ENCODE measurements at places on chromosomes 5 and 9.

DNA sequence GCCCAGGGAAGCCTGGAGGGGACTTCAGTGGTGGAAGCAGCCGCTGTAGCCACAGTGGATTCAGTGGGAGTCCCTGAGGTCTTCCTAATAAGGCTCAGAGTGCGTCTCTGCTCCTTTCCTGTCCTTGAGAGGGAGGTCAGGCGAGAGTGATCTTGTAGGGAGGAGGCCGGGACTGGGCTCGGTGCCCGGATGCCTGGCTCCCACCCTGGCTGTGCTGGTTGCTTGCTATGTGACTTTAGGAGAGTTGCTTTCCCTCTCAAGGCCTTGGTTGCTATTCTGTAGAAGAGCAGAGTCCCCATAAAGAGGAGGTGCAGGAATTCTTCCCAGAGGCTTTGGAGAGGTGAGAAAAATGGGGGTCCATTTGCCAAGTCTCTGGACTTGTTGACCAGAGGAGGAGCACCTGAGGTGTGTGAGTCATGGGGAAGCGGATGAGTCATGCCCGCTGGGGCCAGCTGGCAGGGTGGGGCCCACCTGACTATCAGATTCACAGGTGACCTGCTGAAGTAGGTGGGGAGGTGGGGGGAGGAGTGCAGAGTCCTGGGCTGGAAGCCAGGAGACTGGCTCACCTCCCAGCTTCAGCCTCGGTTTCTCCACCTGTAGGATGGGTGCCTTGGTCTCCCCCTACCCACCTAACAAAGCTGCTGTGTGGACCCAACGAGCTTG, 13.8 kb downstream of the GSN start:
- no peak for DNase-seq

GRCh38 chr9:71781391-71781790, 13.1 kb upstream of the CEMIP2 start:
- no peak for DNase-seq

DNA sequence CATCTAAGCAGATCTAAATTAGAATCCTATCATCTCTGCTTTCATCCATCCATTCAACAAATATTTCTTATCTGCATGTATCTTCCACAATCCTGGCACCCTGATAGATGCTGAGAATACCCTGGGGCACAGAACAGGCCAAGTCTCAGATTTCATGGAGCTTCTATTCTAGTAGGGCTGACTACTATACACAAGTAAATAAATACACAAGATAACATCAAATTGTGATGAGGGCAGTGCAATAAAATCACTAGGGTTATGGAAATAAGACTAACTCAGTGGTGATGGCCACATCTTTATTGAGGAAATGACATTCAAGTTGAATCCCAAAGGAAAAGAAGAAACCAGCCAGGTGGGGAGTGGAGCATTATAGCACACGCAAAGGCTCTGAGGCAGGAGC, 138.4 kb upstream of the GLRA1 start:
- no peak for DNase-seq

DNA sequence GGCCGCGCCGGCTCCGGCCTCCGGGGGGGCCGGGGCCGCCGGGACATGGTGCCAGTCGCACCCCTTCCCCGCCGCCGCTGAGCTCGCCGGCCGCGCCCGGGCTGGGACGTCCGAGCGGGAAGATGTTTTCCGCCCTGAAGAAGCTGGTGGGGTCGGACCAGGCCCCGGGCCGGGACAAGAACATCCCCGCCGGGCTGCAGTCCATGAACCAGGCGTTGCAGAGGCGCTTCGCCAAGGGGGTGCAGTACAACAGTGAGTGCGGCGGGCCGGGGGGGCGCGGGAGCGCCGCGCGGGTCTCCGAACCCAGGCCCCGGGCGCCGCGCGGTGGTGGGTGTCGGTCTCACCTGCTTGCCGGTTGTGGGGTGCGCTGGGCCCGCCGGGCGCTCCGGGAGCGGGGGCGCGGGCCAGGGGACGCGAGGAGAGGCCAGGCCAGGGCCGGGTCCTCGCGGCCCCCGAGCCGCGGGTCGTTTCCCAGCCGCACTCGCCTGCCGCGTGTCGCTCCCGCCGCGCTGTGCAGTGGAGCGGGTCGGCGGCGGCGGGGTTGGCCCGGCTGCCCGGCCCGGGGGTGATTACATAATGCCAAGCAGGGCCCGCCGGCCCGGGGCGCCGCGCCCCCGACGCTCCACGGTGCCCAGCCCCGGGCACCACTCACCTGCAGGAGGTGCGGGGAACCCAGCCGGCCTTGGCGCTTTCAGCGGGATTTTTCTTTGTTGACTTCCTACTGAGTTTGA, 492 bp downstream of the RABL6 start:
- peak; percentile 12 for DNase-seq

DNA sequence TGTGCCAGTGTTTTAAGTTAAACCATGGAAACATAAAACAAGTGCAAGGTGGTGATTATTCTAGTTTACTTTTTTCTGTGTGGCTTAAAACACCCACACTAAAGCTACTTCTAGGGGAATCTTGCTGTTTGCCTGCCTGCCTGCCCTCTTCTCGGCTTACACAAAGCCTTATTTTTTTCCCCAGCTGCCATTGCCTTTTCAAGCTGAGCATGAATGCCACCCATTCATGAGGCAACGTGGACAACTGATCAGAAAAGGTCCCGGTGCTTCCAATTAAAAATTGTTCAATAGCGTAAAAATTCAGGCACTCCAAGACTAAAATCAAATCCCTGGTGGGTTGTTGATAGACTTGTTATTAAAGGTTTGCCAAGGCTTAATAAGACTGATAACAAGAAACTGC, 401.4 kb downstream of the TMEM161B start:
- DNase-seq, result no peak

DNA sequence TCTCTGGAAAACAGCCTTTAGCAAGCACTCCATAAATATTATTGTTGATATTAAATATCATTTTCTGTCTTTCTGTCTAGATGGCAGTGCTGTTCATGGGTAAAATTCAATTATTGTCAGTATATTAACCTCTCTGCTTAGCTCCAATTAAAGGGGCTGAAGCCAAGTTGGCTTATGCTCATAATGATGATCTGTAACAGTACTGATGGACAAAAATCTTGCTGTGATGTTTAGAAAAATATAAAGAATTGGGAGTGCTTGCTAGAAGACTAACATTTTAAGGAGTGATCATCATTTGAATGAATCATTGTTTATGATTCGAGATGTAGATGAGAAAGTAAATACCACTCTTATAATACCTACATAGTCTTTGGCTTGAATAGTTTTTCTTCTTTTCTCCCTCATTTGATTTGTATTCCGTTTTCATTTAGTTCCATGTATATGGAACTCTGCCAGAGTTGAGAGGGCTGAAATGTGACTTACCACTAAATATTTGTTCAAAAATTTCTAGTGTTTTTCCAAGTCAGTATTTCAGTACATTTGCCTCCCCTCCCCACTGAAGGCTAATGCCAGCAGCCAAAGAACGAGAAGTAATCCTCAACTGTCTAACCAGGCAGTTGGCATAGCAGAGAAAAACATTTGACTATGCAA, 538.3 kb downstream of the CSNK1G3 start:
- no peak for DNase-seq

- DNase-seq, result no peak
Observed at GRCh38 chr9:74348777-74349176, 148.4 kb upstream of the RORB start.

GRCh38 chr9:31325778-31326177, 1058.7 kb upstream of the ACO1 start:
- DNase-seq, result no peak

GRCh38 chr9:95447660-95448420, 68.9 kb downstream of the PTCH1 start:
- DNase-seq, result no peak

DNA sequence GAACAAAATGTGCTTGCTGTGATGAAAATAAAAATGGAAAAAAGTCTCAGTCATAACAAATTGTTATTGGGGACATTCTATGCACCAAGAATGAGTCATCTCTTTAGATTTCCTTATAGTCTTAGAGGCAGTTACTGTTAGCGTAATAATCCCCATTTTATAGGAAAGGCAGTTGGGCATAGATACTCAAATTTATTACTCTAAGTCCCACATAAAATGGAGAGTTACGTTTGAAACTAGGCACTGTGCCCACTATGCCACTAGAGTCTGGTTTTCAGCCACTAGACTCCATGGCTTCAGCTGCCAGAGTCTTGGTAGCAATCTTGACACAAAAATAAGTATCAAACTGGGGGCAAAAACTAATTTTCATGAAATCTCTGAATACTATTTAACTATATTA, 317.9 kb upstream of the MEF2C start:
- no peak for DNase-seq

DNA sequence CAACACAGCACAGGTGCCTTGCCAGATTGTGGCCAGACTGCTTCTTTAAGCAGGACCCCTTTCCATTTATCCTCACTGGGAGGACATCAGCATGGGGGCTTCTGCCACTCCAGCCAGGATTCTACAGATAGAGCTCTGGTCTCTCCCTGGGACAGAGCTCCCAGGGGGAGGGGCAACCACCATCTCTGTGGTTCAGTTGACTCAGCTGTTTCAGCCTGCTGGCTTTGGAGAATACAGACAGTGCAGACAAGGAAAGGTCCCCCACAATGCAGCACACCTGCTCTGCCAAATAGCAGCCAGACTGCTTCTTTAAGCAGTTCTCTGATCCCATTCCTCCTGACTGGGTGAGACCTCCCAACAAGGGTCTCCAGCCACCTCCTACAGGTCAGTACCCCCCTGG, 132.8 kb downstream of the OR2K2 start:
- no peak for DNase-seq

GRCh38 chr5:36417668-36418067, 116.0 kb upstream of the RANBP3L start:
- DNase-seq, result no peak

GRCh38 chr5:78638423-78638822, 10.1 kb downstream of the LHFPL2 start:
- DNase-seq, result no peak

GRCh38 chr9:36163049-36163785, 6.0 kb upstream of the CCIN start:
- DNase-seq, result no peak

- DNase-seq, result no peak
Observed at GRCh38 chr5:145540375-145540774, 294.8 kb downstream of the PRELID2 start.

- no peak for DNase-seq
Observed at GRCh38 chr9:109990541-109990940, 210.5 kb downstream of the PALM2AKAP2 start.

DNA sequence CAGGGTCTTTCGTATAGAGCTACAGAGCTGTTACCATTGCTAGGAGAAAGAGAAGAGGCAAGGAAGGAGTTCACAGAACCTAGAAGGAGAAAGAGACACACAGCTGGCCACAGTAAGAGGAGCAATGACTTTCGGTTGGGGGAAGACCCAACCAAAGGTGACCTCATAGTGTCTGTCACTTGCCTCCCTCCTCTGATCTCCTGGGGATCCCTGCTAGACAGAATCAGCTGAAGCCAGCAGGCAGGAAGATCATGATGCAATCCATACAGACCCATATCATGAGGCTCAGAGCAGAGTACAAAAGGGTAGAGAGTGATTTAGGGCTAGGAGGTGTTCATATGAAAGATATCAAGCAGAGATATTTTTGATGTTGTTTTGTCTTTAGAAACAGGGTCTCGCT, 26.0 kb upstream of the EPB41L4B start:
- no peak for DNase-seq

GRCh38 chr9:75132244-75132643, 43.9 kb downstream of the OSTF1 start:
- DNase-seq, result no peak

- DNase-seq, result no peak
Observed at GRCh38 chr5:139058121-139058520, 140.0 kb downstream of the SIL1 start.

GRCh38 chr5:115850744-115851416, 9.1 kb downstream of the AP3S1 start:
- DNase-seq, result no peak

- DNase-seq, result no peak
Observed at GRCh38 chr5:119681734-119682133, 52.4 kb downstream of the FAM170A start.

DNA sequence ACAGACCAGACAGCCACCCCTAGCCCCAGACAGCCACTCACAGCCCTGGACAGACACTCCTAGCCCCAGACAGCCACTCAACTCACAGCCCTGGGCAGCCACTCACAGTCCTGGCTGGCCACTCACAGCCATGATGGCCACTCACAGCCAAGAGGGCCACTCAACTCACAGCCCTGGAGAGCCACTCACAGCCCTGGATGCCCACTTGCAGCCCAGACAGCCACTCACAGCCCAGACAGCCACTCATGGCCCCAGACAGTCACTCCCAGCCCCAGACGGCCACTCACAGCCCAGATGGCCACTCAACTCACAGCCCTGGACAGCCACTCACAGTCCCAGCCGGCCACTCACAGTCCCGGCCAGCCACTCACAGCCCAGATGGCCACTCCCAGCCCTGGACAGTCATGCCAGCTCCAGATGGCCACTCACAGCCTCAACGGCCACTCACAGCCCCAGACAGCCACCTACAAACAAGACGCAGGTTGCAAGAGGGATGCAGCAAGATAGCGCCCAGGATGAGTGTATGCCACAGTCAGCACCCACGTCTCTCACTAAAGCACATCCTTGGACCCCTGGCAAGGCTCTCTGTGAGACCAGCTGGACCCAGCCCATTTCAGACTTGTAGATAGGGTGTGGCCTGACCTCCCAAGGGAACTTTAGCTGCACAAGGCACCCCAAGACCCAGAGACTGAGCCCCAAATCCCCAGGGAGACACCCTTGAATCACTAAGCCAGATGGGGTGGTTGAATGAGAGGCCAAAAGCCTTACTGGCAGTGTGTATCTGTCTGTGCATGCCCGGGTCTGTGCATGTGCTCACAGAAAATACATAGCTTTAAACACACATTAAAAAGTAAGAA, 22.4 kb downstream of the ZDHHC11B start:
- no peak for DNase-seq

DNA sequence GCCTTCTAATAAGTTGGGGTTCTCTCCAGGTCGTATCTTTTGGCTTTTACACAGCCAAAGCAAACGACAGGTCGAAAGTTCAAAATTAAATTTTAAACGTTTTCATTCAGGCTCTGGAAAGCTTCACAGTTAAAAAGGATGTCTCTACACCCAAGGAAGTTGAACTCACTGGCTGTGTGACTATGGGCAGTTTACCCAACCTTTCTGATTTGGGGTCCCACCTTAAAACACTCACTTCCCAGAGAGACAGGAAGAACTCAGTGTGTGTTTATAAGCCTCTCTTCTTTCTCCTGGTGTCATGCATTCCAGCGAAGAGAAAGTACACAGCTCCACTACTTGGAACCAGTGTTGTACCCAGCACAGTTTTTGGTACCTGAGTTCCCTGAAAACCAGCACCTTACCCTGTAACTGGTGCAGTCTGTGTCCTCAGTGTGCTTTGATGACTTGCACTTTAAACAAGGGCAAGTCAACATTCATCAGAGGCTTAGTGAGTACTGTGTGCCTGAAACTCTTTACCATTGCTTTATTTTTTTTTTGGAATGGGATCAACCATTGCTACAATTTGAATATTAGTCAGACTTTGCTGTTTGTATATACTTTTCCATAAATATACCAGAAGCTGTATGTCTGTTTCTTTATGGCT, 1.7 kb downstream of the SRD5A1 start:
- DNase-seq, result no peak
